SHP77 (cell line): ENCODE measurements at places on chromosomes 7 and 10.

DNA sequence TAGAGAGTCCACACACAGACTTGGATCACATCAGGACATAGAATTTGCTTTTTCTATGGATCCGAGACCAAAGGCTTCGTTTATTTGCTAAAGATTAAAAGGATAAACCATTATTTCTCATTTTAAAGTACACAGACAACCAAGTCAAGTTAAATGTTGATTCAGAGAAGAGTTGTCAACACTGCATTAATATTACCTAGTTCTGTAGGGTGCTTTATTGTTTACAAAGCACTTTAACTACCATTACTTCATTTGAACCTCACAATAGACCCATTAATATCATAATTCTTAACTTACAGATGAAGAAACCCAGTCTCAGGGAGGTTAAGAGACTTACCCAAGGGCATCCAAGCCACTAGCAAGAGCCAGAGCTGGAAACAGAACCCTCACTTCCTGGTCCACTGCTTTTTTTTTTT, 43.2 kb upstream of the GSAP start:
- DNase-seq, result no peak

GRCh38 chr10:133241501-133242205, 4.0 kb downstream of the VENTX start:
- no peak for DNase-seq

DNA sequence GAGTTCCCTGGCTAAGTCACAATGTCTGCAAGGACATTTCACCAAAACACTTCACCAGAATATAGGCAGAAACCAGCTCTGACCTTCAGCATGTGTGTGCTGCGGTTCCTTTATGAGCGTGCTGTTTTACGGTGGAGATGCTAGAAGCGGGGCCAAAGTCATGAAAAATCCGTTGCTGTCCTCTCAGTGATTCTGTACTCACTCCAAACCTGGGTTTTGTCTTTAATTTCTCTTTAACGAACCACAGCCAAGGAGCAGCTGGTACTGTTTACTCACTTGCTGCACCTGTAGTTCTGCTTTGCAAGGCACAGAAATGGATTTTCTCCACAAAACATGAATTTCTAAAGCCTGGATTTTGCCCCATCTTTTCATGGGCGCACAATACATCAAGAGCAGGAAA, 639.9 kb downstream of the PHTF2 start:
- DNase-seq, result no peak

DNA sequence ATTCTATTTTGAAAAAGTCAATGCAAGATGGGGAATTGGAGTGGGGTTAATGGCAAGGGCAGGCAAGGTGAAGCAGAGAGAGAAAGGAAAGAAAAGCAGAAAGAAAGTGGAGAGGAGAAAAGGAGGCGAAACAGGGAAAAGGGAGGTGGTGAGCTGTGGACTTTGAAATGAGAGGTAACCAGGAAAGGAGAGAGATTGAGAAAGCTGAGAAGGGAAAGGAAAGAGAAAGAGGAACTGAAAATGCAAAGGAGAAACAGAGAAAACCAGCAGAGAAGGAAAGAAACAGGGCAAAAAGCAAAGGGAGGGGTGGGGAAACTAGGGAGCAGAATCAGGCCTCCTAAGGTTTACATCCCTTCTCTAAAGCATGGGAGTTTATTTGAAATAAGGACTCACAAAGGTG, 72.5 kb upstream of the TPK1 start:
- DNase-seq, result no peak

DNA sequence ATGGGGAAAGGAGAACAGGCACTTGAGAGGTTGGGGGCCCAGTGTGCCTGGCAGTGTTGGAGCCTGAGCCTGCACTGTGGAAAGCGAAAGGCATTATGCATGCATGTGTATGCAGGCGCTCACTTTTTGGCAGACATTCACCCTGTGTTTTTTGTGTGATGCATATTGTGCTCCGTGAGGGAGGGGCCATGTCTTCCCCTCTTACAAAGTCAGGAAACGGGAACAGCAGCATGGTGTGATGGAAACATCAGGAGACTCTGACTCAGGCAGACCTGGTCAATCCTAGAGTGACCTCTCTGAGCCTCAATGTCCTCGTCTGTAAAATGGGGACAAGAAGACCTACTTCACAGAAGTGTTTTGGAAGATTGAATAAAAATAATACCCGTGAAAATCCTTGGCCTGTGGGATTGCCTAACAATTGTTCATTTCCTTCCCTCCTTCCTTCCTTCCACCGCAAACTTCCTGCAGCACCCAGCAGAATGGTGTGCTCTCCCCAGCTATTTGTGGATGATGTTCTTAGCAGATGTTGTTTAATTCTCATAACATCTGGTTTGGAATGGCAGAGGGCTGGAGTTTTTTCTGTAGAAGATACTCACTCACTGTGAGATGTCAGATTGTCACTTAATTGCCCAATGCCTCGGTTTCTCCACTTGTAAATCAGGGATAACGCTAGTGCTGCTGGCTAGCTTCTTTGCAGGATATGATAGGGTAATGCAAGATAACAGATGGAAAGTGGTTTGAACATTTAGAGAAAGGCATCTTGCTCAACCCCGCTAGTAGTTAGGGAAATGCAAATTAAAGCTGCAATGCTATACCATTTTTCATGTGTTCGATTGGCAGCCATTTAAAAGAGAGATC, 39.8 kb downstream of the CDH23 start:
- no peak for DNase-seq

DNA sequence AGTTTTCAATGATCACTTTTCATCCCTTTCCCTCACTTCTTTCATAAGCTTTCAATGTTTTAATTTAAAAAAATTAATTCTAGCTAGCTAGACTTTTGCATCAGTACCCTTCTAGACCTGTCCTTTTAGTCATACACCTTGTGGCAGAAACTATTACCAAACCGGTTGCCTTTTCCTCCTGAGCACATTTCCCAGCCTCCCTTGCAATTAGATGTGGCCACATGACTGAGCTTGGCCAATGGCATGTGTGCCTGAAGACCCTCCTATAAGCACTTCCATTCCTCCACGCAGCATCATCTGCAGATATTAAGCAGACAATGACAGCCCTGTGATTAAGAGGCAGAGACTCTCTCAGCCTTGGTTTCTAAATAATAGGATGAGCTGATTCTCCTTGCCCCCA, 12.3 kb downstream of the DKK1 start:
- no peak for DNase-seq

GRCh38 chr10:34933676-34934075, 118.6 kb upstream of the PARD3 start:
- DNase-seq, result no peak

GRCh38 chr10:123404357-123404756, 250.2 kb downstream of the BUB3 start:
- DNase-seq, result no peak

- DNase-seq, result no peak
These were observed 257.1 kb downstream of the GLI3 start for GRCh38 chr7:41979834-41980307.

- no peak for DNase-seq
These were observed 4.7 kb downstream of the HOXA1 start for GRCh38 chr7:27091105-27091504.

DNA sequence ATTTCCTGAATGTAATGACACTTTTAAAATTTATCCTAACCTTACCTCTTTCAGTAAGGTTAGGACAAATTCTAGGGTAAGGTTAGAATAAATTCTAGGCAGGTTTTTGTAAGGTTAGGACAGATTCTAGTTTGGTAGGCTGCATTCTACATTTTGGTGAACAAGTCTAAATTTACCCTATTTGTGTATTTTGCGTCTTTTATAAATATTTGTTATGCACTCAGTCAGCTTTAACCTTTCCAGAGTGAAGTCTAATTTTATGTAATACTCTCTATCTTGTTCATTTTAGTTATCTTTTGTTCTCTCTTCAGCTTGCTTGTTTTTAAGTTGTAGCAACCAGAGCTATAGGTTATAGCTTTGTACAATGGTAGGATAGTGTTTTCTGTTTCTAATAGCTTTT, 54.0 kb downstream of the GLCCI1 start:
- no peak for DNase-seq
